Endothelial cell of umbilical vein (primary cell): ENCODE measurements at places on chromosomes 11 and 22. TPM values are rescaled to one million over a fixed set of nuclear protein-coding genes. Genes with fewer than 3 reads are reported as not detected.

DNA sequence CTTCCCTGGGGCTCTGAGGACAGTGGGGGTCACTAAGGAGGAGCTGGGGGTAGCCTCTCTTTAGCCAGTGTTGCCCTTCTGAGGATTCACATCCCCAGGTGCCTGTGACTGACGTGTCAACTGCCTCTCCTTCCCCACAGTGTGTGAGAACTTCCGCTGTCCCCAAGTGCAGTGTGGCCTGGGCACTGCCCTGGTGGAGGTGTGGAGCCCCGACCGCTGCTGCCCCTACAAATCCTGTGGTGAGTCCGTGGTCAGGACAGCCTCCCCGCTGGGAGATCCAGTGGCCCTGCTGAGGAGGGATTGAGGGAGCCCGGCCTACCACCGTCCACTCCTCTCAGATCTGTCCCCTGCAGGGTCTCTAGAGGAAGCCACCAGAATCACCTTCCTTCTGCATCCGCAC, 81.1 kb upstream of the MYOD1 start:
- DNase-seq, result no peak
- no peaks in the 10 kb centered on the region for H3K27me3 ChIP-seq
- H3K36me3 ChIP-seq, result no peaks in the 10 kb centered on the region

DNA sequence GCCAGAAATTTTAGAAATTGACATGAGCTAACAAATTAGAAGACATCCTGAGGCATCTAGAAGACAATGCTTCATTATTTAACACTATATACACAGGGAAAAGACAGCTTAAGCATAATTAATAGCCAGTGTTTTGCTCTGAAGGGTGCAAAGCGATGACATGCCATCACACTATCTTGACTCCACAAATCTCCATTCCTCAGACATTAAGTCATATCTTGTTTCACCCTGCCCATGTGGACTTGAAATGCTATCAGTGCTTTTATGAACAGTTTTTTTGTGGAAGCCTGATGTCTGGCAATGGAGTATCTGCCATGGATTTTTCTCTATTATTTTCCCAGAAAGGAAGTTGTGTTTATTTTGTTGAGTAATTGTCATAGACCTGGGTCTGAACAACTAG, 2.3 kb downstream of the CARD18 start:
- no peak overlapping the region for H3K4me3 ChIP-seq
- H3K27me3 ChIP-seq, result no peaks in the 10 kb centered on the region
- peaks cover 14% of the 10 kb centered on the region for H3K4me1 ChIP-seq

DNA sequence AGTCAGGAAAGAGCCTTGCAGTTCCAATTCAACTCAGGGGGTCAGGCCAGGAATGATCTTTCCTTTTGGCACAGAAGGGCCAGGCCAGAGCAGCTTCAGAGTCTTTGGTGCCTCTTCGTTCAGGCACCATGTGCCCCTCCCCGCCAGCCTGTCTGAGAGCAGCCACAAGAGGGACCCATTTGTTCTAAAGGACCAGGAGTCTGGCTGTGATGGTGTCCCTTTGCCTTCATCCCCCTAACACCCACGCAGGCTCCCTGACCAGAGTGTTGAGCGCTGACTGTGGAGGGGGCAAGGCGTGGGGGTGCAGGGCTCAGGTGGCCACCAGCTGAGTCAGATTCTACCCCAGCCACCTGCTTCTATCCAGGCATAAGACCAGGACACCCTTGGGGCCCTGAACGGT, 156.4 kb downstream of the TTC17 start:
- no peaks in the 10 kb centered on the region for H3K27me3 ChIP-seq
- no peak overlapping the region for H3K4me3 ChIP-seq
- DNase-seq, result no peak
- H3K4me1 ChIP-seq, result no peaks in the 10 kb centered on the region
- no peaks in the 10 kb centered on the region for H3K36me3 ChIP-seq

The MOB2 gene
- total RNA-seq, result 38.2 and 39.0 TPM in 2 replicates

DNA sequence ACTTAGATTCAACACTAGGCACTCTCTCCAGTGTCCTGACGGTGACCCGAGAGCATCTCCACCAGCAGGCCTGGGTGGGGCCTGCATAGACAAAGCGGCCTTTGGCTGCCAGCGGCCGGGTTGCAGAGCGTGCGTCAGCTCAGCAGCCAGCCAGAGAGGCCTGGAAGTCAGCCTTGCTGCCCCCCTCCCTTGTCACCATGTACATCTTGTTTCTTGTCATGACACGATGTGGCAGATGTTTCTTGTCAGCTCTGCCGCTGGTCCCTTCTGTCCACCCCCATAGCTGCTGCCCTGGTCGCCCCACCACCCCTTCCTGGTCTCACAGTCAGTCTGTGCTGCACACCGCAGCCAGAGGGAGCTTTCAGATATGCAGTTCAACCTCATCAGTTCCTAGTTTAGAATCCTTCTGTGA, 33.1 kb upstream of the CBX7 start:
- H3K27me3 ChIP-seq, result no peaks in the 10 kb centered on the region
- no peak for DNase-seq
- no peaks in the 10 kb centered on the region for H3K36me3 ChIP-seq

The IGSF9B gene
- total RNA-seq, result 0.15 and 0.69 TPM in 2 replicates

- peaks cover 23% of the 10 kb centered on the region for H3K4me1 ChIP-seq
- peak overlapping the region; percentile 80 for H3K4me3 ChIP-seq
- H3K27ac ChIP-seq, result peak overlapping the region; percentile 86
- peaks cover 1% of the 10 kb centered on the region for H3K36me3 ChIP-seq
- no peaks in the 10 kb centered on the region for H3K27me3 ChIP-seq
Measured at GRCh38 chr22:26483043-26483438, 542 bp downstream of the HPS4 start.

DNA sequence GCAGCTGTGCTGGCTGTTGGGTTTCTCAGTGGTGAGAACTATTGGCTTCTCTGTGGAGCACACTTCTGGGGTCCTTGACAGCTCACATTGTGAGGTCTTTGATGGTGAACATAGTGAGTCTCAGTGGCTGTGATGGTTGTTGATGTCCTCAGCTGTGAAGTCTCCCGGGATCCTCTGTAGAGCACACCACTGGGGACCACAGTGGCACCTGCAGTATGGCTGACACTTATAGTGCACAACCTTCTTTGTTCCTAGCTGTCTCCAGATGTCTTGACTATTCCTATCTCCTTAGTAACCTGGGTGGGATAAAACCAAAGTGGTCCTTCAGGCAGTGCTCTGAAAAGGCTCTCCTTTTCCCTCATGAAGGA, 34.3 kb upstream of the CHORDC1 start:
- H3K36me3 ChIP-seq, result no peaks in the 10 kb centered on the region
- no peaks in the 10 kb centered on the region for H3K27me3 ChIP-seq
- H3K4me3 ChIP-seq, result no peak overlapping the region
- no peaks in the 10 kb centered on the region for H3K4me1 ChIP-seq

DNA sequence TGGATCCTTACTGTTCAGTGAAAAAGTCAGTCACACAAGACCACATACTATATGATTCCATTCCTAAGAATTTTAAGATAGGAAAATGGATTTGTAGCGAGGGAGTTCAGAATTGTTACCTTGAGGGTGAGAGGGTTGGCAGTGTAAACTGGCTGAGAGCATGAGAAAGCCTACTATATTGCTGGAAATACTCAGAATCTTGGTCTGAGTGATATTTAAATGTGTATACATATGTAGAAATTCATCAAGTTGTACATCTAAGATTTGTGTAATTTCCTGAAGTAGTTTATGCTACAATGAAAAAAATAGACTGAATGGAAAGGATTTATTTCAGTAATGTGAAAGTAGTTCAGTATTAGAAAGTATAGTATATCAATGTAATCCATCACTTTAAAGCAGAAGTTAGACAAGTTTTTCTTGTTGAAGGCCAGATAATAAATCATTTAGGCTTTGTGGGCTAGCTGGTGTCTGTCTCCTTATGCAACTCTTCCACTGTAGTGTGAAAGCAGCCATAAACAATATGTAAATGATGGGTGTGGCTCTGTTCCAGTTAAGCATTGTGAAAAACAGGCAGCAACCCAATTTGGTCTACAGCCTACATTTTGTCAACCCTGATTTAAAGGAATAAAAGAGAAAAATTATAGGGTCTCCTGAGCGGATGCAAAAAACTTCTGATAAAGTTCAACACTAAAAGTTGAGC, 127.2 kb upstream of the THY1 start:
- DNase-seq, result no peak
- no peak overlapping the region for H3K4me3 ChIP-seq
- no peaks in the 10 kb centered on the region for H3K4me1 ChIP-seq
- no peaks in the 10 kb centered on the region for H3K27me3 ChIP-seq
- no peak overlapping the region for H3K27ac ChIP-seq
- no peaks in the 10 kb centered on the region for H3K36me3 ChIP-seq

The FBLN1 gene
- total RNA-seq, result 1.3 and 4.0 TPM in 2 replicates

DNA sequence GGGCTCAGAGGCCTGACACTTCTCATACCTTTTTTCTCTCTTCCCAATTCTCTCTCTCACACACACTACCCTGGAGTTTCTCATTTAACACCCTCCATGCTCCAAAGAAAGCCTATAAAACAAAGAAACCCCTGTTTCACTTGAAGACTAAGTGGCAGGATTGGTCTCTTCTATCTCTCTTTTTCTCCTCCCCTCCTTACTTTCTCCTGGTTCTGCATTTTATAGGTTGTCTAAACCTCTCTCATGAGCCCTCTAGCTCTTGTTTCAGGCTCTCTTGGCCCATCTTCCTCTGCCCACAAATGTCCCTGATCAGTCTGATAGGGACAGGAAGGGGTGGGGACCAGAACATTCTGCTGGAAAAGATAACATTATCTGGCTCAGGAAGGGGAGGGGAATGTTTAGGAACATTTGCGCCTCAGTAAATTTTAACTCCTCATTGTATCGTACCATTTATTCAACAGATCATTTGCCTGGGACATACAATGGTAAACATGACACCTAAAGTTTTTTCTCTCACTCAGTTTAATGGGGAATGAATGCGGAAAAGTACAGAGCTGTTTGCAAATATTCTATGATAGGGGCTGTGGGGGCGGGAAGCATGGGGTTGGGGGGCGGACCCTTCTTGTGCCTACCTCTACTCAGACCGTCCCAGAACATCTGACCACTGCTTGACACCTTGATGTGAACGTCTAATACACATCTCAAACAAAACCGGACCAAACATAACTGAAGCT, 10.8 kb downstream of the CRYBA4 start:
- peak; percentile 60 for DNase-seq
- H3K4me3 ChIP-seq, result no peak overlapping the region
- no peak overlapping the region for H3K27ac ChIP-seq
- no peaks in the 10 kb centered on the region for H3K27me3 ChIP-seq
- H3K36me3 ChIP-seq, result no peaks in the 10 kb centered on the region
- H3K4me1 ChIP-seq, result peaks cover 8% of the 10 kb centered on the region

DNA sequence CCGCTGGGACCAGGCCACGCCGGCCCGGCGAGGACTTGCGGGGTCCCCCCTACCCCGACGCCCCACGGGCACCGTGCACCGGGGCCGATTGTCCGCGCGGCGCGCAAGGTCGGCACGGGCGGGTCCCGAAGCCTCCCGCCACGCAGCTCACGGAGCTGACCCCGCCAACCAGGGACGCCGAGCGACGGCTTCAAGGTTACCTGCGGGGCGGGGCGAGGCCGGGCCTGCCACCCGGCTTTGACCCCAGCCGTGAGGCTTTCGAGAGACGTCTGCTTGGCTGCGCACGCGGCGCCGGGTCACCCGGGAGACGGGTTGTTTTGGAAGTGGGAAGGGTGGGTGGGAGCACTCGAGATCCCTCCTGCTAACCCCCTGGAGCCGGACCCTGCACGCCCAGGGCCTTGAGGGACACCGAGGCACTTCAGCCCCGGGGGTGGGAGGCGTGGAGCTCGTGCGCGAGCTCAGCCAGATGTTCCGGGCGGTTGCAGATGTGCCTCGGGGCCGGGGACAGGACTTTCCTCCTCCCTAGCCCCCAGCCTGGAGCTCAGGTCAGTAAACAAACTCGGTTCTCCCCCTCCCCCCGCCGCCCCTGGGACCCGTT, 3.2 kb upstream of the WNT11 start:
- no peaks in the 10 kb centered on the region for H3K36me3 ChIP-seq
- peak overlapping the region; percentile 25 for H3K4me3 ChIP-seq
- no peak overlapping the region for H3K27ac ChIP-seq
- H3K27me3 ChIP-seq, result peaks cover 72% of the 10 kb centered on the region
- peaks cover 18% of the 10 kb centered on the region for H3K4me1 ChIP-seq

The OR5A1 gene
- total RNA-seq, result not detected in 2 replicates

GRCh38 chr11:60970369-60970774, 1.1 kb upstream of the CD6 start:
- H3K27me3 ChIP-seq, result peaks cover 3% of the 10 kb centered on the region
- H3K27ac ChIP-seq, result no peak overlapping the region
- H3K36me3 ChIP-seq, result no peaks in the 10 kb centered on the region

GRCh38 chr11:75731095-75731494, 13.5 kb downstream of the MOGAT2 start:
- no peak overlapping the region for H3K27ac ChIP-seq
- H3K4me3 ChIP-seq, result no peak overlapping the region
- H3K36me3 ChIP-seq, result no peaks in the 10 kb centered on the region
- peaks cover 1% of the 10 kb centered on the region for H3K27me3 ChIP-seq
- no peak for DNase-seq

DNA sequence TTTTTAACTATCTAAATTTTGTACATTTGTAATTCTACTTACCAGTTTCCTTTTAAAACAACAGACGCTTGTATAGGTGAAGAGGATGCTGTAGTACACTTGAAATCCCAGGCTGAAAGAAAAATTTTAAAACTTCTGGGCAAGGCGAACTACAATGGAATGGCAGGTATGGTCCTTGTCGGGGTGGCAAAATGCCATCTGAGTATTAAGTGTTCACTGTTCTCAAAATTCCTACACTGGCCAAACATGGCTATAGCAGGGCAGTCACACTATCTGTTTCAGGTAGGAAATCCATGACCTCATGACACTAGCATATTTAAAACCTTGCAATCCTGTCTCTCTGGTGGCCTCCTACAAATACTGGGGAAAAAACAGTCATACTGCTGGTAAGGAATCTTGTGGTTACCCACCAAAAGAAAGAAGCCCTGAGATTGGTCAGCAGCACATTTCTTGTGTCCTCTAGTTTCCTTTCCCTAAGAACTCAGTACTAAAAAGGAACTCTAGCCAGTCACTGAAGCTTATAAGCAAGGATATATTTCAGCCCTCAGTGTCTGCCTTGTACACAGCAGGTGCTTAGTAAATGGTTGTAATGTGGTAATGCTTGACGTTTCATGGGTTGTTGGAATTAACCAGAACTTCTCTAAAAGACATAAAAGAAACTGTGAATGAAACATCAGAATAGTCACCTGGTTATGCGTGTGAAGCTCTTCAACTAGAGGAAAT, 5.2 kb upstream of the ZC3H12C start:
- H3K4me3 ChIP-seq, result no peak overlapping the region
- no peaks in the 10 kb centered on the region for H3K36me3 ChIP-seq
- H3K4me1 ChIP-seq, result peaks cover 5% of the 10 kb centered on the region
- no peak for DNase-seq
- peaks cover 3% of the 10 kb centered on the region for H3K27me3 ChIP-seq

The C22orf31 gene
- total RNA-seq, result not detected in 2 replicates

- H3K27me3 ChIP-seq, result no peaks in the 10 kb centered on the region
- H3K4me1 ChIP-seq, result no peaks in the 10 kb centered on the region
- H3K27ac ChIP-seq, result no peak overlapping the region
- H3K36me3 ChIP-seq, result no peaks in the 10 kb centered on the region
Measured at GRCh38 chr11:58046231-58046630, 15.5 kb downstream of the OR6Q1 start.
